ENCODE measurements at places on chromosomes 6 and 20. TPM values are rescaled to one million over a fixed set of nuclear protein-coding genes. Genes with fewer than 3 reads are reported as not detected.

DNA sequence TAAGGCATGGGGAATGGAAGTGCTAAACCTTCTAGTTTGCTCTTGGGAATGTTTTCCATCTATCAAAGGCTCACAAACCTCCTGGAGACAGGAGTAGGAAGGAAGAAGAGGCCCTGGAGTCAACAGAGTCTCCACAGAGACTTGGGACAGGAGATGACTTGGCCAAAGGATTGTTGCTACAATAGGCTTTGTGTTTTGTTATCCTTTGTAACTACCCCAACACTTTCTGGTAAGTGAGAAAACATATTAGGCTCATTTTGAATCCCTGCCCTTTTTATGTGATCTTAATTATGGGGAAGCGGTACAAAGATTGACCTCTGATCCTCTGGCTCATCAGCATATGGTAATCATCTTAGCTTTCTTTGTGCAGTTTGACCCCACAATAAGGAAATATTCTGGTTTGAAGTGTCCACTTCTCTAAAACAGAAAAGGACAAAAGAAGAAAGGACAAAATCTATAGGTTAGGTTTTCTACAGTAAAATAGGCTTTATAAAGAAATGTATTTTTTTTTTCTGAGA lies 24.1 kb upstream of the GTF3C6 start:
- H3K4me3 ChIP-seq: no peak overlapping the region
- no peaks in the 10 kb centered on the region for H3K27me3 ChIP-seq
- H3K36me3 ChIP-seq: no peaks in the 10 kb centered on the region
- H3K4me1 ChIP-seq: no peaks in the 10 kb centered on the region

DNA sequence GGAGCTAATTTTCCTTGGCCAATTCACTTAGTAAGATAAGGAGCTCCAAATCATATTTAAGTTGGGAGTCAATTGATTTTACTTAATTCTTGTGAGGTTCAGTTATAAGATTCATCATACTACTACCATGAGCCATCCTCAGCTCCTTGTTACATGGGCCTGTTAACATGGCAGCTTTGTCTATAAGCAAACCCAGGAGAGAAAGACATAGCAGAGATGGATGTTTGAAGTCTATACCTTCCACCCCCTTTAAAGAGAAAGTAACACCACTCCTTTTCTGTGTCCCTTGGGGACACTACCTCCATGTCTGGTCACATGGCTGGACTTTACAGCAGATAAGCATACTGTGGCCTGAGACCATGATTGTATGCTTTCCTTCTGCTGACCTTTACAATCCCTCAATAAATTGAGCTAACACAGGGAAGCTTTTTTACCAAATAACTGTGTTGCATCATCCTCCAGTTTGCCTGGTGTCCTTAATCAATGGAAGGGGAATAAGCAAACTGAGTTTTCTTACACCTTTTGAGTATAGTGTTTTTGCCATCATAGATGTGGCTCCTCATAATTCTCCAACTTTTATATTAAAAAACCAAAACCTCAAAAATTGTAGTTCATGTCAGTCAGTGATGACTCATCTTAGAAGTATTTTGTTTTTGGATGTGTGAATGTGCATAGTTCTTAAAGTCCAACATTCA lies 9.8 kb upstream of the ZNFX1 start:
- H3K4me1 ChIP-seq: peaks cover 42% of the 10 kb centered on the region
- H3K27ac ChIP-seq: peak overlapping the region; percentile 58
- H3K27me3 ChIP-seq: no peaks in the 10 kb centered on the region
- peaks cover 88% of the 10 kb centered on the region for H3K36me3 ChIP-seq
- DNase-seq: peak; percentile 53

DNA sequence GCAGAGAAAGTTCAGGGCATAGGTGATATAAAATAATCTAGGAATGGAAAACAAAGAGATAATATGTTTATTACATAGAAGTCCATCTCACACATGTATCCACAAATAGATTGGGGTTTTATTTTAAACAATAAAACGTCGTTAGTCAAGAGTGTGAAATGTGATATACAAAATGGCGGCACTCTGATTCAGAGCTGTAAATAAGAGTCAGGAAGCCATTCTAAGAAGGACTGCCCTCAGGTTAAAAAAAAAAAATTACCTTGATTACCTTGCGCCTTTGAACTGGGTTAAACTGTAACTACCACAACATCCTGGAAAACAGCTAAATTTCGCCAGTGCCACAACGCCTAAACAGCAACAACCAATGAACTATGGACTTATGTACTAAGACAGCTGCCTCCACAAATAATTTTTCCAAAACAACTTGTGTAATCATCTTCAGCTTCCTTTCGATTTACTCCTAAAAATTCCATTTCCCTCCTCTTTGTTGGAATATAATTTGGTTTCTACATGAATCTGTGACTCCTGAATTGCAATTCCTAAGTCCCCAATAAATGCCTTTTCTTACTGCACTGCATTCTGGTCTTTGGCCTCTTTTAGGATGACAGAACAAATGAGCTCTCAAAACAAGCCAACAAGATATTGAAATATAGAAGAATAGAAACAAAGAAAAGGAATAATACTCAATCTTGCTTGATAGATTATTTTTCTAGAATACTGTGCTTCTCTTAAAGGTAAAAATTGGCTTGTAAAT lies 1019.5 kb upstream of the MAP3K7 start:
- no peak overlapping the region for H3K27ac ChIP-seq
- no peak overlapping the region for H3K4me3 ChIP-seq
- H3K36me3 ChIP-seq: no peaks in the 10 kb centered on the region
- no peak for DNase-seq
- no peaks in the 10 kb centered on the region for H3K4me1 ChIP-seq
- no peaks in the 10 kb centered on the region for H3K27me3 ChIP-seq

DNA sequence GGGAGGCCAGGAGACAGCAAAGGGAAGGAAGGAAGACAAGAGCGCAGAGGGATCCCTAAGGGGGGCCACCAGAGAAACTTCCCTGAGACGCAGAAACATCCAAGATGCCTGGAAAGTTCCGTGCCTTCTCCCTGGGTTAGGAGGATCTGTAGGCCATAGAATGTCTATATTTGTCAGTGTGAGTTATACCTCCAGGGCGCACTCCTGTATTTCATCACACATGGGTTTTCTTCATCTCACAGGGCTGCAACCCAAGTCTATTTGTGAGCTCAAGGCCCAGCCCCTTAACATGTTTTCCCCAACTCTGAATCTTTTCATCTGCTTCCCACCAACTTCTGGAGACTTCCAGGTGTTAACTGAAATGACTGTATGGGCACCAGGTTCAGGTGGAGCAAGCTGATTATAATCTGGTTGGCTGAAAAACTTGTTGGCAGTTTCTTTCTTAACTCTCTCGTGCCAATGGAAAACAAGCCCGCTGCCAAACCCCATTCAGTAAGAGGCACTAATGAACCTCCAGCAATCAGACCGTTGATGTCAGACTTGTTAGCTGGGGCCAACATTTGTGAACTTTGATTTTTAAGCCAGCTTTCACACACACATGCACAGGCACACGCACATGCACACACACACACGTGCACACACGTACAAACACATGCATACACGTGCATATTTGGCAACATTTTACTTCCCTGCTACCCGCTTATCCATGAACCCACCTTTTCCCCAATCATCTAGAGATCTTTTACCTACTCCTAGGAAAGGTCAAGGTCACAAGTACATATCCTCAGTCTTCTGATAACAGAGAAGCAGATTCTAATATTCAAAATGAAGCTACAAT lies 247.5 kb upstream of the GMDS start:
- H3K27ac ChIP-seq: no peak overlapping the region
- DNase-seq: no peak
- H3K4me3 ChIP-seq: no peak overlapping the region
- H3K4me1 ChIP-seq: peaks cover 6% of the 10 kb centered on the region

GRCh38 chr20:62952968-62953838 lies 694 bp downstream of the SLC17A9 start:
- peaks cover 21% of the 10 kb centered on the region for H3K4me1 ChIP-seq
- peaks cover 43% of the 10 kb centered on the region for H3K36me3 ChIP-seq

GRCh38 chr20:44858606-44859360 lies 26.7 kb upstream of the YWHAB start:
- peaks cover 5% of the 10 kb centered on the region for H3K4me1 ChIP-seq
- H3K27me3 ChIP-seq: peaks cover 5% of the 10 kb centered on the region
- H3K36me3 ChIP-seq: no peaks in the 10 kb centered on the region
- peak; percentile 27 for DNase-seq

DNA sequence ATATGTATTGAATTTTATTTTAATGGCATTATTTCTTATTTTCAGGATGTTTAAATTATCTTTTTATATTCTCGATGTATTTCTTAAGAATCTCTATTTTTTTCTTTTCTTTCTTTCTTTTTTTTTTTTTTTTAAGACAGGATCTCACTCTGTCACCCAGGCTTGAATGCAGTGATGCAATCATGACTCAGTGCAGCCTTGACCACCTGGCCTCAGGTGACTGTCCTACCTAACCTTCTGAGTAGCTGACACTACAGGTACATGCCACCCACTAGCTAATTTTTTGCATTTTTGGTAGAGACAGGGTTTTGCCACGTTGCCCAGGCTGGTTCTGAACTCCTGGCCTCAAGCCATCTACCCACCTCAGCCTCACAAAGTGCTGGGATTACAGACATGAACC lies 143.8 kb upstream of the LAMA2 start:
- H3K36me3 ChIP-seq: no peaks in the 10 kb centered on the region
- H3K27me3 ChIP-seq: no peaks in the 10 kb centered on the region
- DNase-seq: no peak
- no peaks in the 10 kb centered on the region for H3K4me1 ChIP-seq
- H3K4me3 ChIP-seq: no peak overlapping the region

DNA sequence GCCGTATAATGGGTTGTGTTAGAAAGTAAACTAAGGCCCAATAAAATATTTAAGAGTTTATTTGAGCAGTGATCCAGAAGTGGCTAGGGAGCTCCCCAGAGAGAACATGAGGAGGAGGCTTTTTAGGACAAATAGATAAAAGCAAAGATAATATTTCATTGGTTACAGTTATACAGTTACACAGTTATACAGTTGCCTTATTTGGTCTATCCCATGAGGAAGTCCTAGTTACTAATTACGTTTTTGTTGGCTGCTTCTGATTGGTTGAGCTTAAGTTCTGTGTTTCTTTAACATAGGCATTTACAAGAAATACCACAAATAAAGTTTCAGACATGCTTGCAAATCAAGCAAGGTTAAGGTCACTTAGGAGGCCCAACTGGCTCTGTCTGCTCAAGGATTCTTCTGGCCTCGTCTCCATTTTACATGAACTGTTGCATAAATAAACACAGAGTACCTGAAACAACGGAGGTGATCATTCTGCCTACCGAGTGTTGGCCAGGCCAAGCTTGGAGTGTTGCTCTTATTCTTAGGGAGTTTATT lies 7.0 kb downstream of the UBD start:
- no peaks in the 10 kb centered on the region for H3K36me3 ChIP-seq
- peaks cover 3% of the 10 kb centered on the region for H3K4me1 ChIP-seq
- peaks cover 23% of the 10 kb centered on the region for H3K27me3 ChIP-seq
- H3K27ac ChIP-seq: no peak overlapping the region
- no peak overlapping the region for H3K4me3 ChIP-seq

DNA sequence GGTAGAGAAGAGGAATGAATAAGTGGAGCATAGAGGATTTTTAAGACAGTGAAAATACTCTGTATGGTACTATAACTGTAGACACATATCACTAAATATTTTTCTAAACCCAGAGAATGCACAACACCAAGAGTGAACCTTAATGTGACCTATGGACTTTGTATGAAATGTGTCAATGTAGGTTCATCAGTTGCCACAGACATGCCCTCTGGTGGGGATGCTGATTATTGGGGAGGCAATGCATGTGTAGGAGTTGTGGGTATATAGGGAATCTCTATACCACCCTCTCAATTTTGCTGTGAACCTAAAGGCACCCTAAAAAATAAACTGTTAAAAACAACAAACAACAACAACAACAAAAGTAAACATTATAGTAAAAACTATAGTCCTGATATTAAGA lies 293.7 kb downstream of the RNF144B start:
- no peaks in the 10 kb centered on the region for H3K4me1 ChIP-seq
- H3K36me3 ChIP-seq: no peaks in the 10 kb centered on the region
- H3K4me3 ChIP-seq: no peak overlapping the region
- no peaks in the 10 kb centered on the region for H3K27me3 ChIP-seq
- H3K27ac ChIP-seq: no peak overlapping the region
- no peak for DNase-seq

GRCh38 chr6:55902796-55903195 lies 27.4 kb upstream of the BMP5 start:
- H3K4me3 ChIP-seq: no peak overlapping the region
- no peak for DNase-seq
- H3K27ac ChIP-seq: no peak overlapping the region

DNA sequence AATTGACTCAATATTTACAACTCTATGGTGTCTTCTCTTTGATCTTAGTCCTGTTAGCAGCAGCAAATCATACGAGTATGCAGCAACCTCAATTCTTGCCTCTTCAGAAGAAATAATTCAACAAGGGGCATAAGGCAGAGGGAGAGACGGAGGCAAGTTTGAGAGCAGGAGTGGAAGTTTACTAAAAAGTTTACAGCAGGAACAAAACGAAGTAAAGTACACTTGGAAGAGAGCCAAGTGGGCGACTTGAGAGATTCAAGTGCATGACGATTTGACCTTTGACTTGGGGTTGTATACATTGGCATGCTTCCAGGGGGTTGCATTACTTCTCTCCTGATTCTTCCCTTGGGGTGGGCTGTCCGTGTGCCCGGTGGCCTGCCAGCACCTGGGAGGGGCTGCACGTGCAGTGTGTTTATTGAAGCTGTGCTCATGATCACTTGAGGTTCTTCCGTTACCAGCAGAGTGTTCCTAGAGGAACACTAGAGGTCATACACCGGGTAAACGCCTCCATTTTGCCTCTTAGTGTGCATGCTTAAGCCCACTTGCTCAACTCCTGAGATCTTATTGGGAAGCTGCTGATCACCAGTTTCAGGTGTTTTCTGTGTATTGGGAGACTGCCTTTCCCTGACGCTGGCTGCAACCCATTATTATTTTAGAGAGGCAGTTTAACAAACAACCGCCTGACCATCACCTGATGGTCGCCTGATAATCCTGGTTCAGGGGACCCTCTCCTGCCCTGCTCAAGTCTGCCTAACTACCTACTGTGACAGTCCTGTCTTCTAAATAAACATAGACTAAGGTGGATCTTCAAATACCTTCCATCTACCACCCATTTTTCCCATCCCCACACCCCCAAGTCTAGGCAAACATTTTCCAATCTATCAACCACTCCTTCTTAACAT lies 172.4 kb upstream of the MYLIP start:
- no peaks in the 10 kb centered on the region for H3K36me3 ChIP-seq
- H3K4me1 ChIP-seq: no peaks in the 10 kb centered on the region
- no peak overlapping the region for H3K4me3 ChIP-seq

DNA sequence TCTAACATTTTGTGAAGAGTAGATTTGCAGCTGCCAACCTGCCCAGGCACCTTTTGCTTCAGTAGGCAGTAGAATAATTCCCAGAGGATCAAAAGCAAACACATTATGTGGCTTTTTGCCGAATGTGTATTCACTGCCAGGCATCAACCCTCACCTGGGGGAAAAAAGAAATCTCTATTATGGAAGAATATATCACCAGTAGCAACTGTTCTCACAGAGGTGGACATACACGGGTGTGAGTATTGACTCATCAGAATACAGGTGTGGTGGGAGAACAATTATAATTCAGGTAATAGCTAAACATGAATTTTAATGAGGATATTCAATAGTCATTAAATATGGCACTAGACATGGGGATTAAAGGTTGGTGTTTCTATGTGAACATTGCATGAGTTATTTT lies 910.7 kb downstream of the TFAP2A start:
- no peaks in the 10 kb centered on the region for H3K36me3 ChIP-seq
- H3K4me3 ChIP-seq: no peak overlapping the region
- H3K4me1 ChIP-seq: no peaks in the 10 kb centered on the region
- DNase-seq: no peak

Gene HRH3
- total RNA-seq: not detected

Gene DEF6
- total RNA-seq: 0.72 TPM

Gene KIF25
- total RNA-seq: not detected

Gene MCM9
- total RNA-seq: 17.1 TPM

Gene SERINC1
- 260 TPM for total RNA-seq

Gene RSPH4A
- 0.59 TPM for total RNA-seq

Gene TFAP2A
- total RNA-seq: 0.36 TPM

Measured in osteoblast (primary cell).